Activated CD4-positive, alpha-beta memory T cell treated with anti-CD3 and anti-CD28 coated beads, Interleukin-2, amount 10 ng/mL, durations not matched to agents 7 days and 5 days (primary cell): ENCODE measurements at places on chromosomes 4 and X.

DNA sequence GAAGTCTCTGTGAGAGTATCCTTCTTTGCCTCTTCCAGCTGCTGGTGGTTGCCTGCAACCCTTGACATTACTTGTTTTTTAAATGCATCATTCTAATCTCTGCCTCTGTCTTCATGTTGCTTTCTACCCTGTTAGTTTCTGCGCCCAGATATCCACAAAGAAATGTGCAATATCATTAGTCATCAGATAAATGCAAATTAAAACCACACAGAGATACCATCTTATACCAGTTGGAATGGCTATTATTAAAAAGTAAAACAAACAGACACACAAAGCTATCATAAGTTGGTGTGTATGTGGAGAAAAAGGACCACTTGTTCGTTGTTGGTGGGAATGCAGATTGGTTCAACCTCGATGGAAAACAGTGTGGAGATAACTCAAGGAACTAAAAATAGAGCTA is 517.4 kb downstream of the FAT4 start:
- no peaks in the 10 kb centered on the region for H3K4me1 ChIP-seq

GRCh38 chr4:105998171-105999063 is 103.1 kb downstream of the NPNT start:
- H3K27me3 ChIP-seq = no peaks in the 10 kb centered on the region
- H3K27ac ChIP-seq = no peak overlapping the region
- no peaks in the 10 kb centered on the region for H3K36me3 ChIP-seq
- H3K4me1 ChIP-seq = no peaks in the 10 kb centered on the region

DNA sequence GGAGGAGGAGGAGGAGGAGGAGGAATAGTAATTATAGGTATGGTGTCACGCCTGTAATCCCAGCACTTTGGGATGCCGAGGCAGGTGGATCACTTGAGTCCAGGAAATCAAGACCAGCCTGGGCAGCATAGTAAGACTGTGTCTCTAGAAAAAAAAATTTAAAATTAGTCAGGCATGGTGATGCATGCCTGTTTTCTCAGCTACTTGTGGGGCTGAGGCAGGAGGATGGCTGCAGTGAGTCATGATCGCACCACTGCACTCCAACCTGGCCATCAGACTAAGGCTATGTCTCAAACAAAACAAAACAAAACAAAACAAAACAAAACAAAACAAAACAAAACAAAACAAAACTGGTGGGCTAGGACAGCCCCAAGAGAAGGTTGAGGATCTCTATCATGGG is 3.0 kb downstream of the STARD8 start:
- no peak overlapping the region for H3K27ac ChIP-seq
- H3K27me3 ChIP-seq = peaks cover 5% of the 10 kb centered on the region
- H3K4me3 ChIP-seq = no peak overlapping the region
- no peaks in the 10 kb centered on the region for H3K36me3 ChIP-seq

DNA sequence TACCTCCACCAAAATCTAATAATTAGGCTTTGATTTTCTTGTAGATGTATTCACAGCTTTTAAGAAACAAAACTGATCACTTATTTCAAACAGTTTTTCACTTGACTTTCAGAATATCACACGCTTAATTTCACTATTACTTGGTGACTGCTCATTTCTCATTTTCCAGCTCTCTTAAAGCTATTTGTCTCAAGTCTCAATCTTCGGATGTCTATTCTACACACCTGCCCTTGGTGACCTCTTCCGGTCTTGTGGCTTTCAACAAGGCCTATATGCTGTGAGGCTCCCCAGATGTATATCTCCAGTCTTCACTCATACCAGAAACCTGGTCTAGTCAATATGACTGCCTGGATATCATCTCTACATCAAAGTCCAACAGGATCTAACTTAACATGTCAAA is 34.9 kb upstream of the ANXA10 start:
- no peaks in the 10 kb centered on the region for H3K36me3 ChIP-seq
- H3K27ac ChIP-seq = no peak overlapping the region
- no peaks in the 10 kb centered on the region for H3K27me3 ChIP-seq
- no peaks in the 10 kb centered on the region for H3K4me1 ChIP-seq
- H3K4me3 ChIP-seq = no peak overlapping the region

DNA sequence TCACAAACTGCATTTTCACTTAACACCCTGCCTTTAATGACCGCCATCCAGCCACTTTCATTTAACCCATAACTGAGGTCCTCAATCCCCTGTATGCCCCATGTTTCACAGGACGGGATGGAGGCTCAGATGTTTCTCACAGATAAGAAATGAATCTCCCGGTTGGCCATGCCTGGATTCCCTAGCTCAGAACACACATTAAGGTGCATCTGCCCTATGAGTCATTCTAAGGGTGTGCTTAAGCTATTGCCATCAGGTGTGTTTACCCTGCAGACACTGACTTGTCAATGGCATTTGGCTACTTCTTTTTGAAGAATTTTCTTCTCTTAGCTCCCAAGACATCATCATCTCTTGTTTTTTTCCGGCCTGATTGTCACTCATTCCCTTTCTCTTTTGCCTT is 222.6 kb upstream of the SMIM31 start:
- no peak overlapping the region for H3K27ac ChIP-seq
- no peaks in the 10 kb centered on the region for H3K4me1 ChIP-seq
- H3K4me3 ChIP-seq = no peak overlapping the region
- H3K36me3 ChIP-seq = no peaks in the 10 kb centered on the region
- no peak for DNase-seq

GRCh38 chrX:123581586-123581985 is 151.3 kb downstream of the THOC2 start:
- H3K27me3 ChIP-seq = peaks cover 1% of the 10 kb centered on the region
- H3K36me3 ChIP-seq = no peaks in the 10 kb centered on the region
- no peak overlapping the region for H3K27ac ChIP-seq
- H3K4me3 ChIP-seq = no peak overlapping the region

GRCh38 chr4:55291227-55291640 is 54.8 kb upstream of the SRD5A3 start:
- H3K27ac ChIP-seq = no peak overlapping the region
- no peaks in the 10 kb centered on the region for H3K4me1 ChIP-seq
- H3K27me3 ChIP-seq = peaks cover 8% of the 10 kb centered on the region
- no peak for DNase-seq
- no peak overlapping the region for H3K4me3 ChIP-seq

GRCh38 chr4:38621028-38621684 is 42.8 kb upstream of the KLF3 start:
- peaks cover 28% of the 10 kb centered on the region for H3K4me1 ChIP-seq
- no peaks in the 10 kb centered on the region for H3K36me3 ChIP-seq
- no peak overlapping the region for H3K4me3 ChIP-seq
- no peak for DNase-seq
- no peak overlapping the region for H3K27ac ChIP-seq
- H3K27me3 ChIP-seq = peaks cover 2% of the 10 kb centered on the region

GRCh38 chrX:12798601-12799000 is 7.4 kb downstream of the PRPS2 start:
- no peak overlapping the region for H3K27ac ChIP-seq
- no peaks in the 10 kb centered on the region for H3K27me3 ChIP-seq
- peaks cover 22% of the 10 kb centered on the region for H3K4me1 ChIP-seq
- H3K4me3 ChIP-seq = no peak overlapping the region
- no peak for DNase-seq

GRCh38 chr4:85928775-85929591 is 430.9 kb downstream of the MAPK10 start:
- DNase-seq = no peak
- H3K4me1 ChIP-seq = no peaks in the 10 kb centered on the region
- no peaks in the 10 kb centered on the region for H3K27me3 ChIP-seq
- H3K4me3 ChIP-seq = no peak overlapping the region
- no peak overlapping the region for H3K27ac ChIP-seq

DNA sequence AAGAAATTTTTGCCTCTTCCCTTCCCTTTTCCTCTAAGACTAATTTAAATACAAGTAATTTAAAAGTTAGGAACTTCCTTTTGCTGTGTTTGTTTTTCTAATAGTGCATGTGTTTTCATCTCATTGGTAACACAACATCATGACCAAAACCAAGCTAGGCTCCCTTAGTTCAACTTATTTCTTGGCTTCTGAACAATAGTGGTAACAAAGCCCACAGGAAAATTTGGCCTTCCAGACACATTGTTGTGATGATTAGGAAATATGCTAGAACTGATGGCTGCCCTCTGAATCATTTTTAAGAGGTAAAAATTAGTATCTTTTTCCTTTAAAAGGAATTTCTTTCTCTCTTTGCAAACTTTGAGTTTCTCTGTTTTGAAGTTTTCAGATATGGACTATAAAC is 25.5 kb upstream of the TEC start:
- no peaks in the 10 kb centered on the region for H3K36me3 ChIP-seq
- no peak overlapping the region for H3K27ac ChIP-seq
- no peak for DNase-seq
- no peaks in the 10 kb centered on the region for H3K27me3 ChIP-seq

DNA sequence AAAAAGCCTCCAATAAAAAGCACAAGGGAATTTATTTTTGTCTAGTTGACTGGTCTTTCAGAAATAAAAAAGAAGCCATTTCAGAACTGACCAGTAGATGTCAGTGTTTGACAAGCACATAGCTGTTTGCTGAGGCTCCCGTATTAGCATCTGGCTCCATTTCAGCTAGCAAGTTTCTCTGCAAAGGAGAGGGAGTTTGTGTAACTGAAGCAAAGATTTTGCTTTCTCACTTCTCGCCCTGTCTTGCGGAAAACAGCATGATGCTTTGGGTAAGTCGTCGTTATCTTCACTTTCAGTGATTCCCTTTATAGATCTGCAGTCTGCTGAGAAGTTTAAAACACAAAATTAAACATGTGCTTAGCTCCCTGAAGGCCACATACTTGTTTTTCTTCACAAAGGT is 85.5 kb downstream of the CT47B1 start:
- no peaks in the 10 kb centered on the region for H3K36me3 ChIP-seq
- H3K4me1 ChIP-seq = peaks cover 12% of the 10 kb centered on the region
- no peaks in the 10 kb centered on the region for H3K27me3 ChIP-seq
- peak; percentile 16 for DNase-seq

DNA sequence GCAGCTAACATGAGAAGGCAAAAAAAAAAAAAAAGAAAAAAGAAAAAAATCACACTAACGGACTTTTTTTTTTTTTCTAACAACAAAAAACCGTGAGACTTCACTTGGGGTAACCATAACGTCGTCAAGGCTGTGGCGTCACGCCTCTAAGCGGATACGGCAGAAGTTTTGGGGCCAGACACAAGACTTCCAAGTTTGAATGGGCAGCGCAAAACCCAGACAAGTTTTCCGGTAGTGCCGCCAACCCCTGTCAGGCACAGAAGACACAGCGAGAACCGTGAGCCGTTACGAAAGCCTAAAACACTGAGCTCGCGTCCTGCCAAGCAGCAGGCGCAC is 556 bp upstream of the SMARCA5 start:
- peak overlapping the region; percentile 89 for H3K27ac ChIP-seq
- DNase-seq = no peak
- peaks cover 16% of the 10 kb centered on the region for H3K27me3 ChIP-seq
- peak overlapping the region; percentile 94 for H3K4me3 ChIP-seq
- peaks cover 21% of the 10 kb centered on the region for H3K36me3 ChIP-seq
- H3K4me1 ChIP-seq = peaks cover 30% of the 10 kb centered on the region

- H3K27ac ChIP-seq = no peak overlapping the region
- H3K36me3 ChIP-seq = peaks cover 23% of the 10 kb centered on the region
- no peaks in the 10 kb centered on the region for H3K27me3 ChIP-seq
- no peaks in the 10 kb centered on the region for H3K4me1 ChIP-seq
- DNase-seq = no peak
- no peak overlapping the region for H3K4me3 ChIP-seq
These were observed 80.1 kb downstream of the RAP1GDS1 start for GRCh38 chr4:98341309-98341708.

GRCh38 chr4:22962295-22962694 is 269.6 kb downstream of the GBA3 start:
- H3K4me1 ChIP-seq = no peaks in the 10 kb centered on the region
- no peak overlapping the region for H3K4me3 ChIP-seq
- H3K36me3 ChIP-seq = no peaks in the 10 kb centered on the region
- no peaks in the 10 kb centered on the region for H3K27me3 ChIP-seq

DNA sequence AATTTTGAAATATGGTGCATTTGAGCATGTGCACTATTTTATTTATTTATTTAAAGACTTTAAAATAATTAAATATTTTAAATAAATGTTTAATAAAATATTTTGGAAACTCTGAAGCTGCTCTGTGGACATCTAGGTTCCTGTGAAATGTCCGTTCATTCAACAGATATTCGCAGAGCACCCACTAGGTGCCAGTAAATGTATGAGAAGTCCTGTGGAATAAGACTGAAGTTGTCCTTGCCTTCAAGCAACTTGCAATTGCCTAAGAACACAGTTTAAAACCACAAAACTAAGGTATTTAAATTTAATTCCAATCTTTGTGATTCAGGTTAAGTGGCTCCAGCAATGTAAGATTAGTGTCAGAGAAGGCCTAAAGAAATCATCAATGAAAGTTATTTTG is 306.7 kb downstream of the GBA3 start:
- H3K27ac ChIP-seq = no peak overlapping the region
- H3K27me3 ChIP-seq = no peaks in the 10 kb centered on the region
- no peak for DNase-seq
- H3K4me1 ChIP-seq = no peaks in the 10 kb centered on the region

DNA sequence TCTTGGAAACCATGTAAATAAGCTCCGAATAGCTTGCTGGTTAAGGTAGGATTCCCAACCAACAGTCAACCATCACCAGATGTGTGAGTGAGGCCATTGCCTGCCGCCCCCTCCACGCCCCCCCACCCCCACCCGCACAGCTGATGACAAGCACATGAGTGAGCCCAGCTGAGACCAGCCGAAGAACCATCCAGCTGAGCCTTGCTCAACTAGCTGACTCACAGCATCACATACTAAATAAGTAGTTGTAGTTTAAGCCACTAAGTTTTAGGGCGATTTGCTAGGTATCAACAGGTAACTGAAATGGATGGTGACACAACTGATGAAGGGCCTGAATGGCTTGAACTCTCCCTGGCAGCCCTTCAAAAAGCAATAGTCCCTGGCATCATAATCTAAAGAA is 1.6 kb upstream of the CCDC149 start:
- no peaks in the 10 kb centered on the region for H3K36me3 ChIP-seq
- DNase-seq = no peak
- H3K4me1 ChIP-seq = no peaks in the 10 kb centered on the region
- H3K27ac ChIP-seq = no peak overlapping the region
- peaks cover 28% of the 10 kb centered on the region for H3K27me3 ChIP-seq

DNA sequence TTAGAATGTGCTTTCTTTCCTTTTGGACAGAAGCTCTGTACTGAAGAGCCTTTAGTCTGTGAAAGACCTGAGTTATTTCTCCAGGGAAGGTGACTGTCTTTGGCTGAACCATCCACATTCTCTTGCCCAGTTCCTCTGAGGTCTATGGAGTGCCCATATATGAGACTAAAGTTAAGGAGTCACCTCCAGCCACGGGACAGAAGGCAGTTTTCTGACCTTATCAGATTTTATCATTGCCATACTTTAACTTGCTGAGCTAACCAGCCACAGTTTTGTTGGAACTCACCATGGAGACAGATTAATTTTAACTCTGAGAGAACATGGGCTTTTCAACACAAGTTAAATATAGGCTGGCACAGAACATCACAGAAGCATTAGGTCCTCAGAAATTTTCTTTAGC is 26.3 kb downstream of the IL1RAPL1 start:
- H3K27ac ChIP-seq = no peak overlapping the region
- no peaks in the 10 kb centered on the region for H3K4me1 ChIP-seq
- no peaks in the 10 kb centered on the region for H3K36me3 ChIP-seq

DNA sequence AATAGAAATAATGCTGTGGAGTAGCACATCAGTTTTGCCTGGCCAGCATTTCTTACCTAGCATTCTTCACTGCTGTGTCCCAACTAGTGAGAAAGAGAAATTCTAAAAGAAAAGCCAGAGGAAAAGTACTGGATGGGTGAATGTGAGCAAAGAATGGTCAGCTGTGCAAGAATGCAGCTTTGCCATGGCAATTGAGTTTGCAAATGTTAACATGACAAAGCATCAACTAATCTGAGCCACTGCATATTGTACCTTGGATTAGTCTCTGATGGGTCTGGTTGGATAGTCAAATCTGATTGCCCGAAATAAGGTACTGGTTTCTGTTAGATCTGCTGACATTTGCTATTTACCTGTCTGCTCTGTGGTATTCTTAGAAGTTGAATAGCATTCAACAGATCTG is 38.7 kb downstream of the ADD1 start:
- peaks cover 69% of the 10 kb centered on the region for H3K36me3 ChIP-seq
- H3K4me1 ChIP-seq = peaks cover 18% of the 10 kb centered on the region
- no peak overlapping the region for H3K4me3 ChIP-seq
- no peak overlapping the region for H3K27ac ChIP-seq
- no peak for DNase-seq
